Central memory CD8-positive, alpha-beta T cell (primary cell): ENCODE measurements at places on chromosomes 4 and X.

- no peak for DNase-seq
Measured at GRCh38 chr4:186082221-186082620, 13.3 kb downstream of the TLR3 start.

DNA sequence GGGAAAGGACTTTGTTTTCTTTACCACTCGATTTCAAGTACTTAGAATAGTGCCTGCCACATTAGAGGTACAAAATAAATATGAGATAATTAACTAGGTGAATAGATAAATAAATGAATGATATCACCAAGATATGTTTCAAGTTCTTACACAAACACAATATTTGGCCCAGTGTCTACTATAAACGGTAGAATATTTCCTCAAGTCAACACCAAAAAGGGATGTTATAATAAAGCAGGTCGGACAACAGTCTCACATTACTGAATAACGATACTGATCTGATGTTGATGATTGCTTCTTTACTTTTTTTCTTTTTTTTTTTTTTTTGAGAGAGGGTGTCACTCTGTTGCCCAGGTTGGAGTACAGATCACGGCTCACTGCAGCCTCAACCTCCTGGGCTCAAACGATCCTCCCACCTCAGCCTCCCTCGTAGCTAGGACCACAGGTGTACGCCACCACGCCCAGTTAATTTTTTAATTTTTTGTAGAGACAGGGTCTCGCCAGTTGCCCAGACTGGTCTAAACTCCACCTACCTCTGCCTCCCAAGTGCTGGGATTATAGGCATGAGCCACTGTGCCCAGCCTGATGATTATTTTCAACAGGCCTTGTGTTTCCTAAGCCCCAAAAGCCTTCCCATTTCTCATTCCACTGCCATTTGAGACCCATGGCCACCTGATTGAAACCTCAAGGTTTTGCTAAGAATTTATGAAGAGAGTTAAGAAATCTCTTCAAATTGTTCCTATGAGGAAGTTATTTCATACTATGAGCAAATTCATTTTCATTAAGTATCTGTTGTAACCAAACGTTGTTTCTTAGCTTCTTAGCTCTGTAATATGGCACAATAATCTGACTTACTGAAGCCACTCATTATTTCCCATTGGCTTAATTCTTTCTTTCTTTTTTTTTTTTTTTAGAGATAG lies 2.3 kb downstream of the MANBA start:
- DNase-seq = no peak

GRCh38 chr4:1590244-1590643 lies 93.9 kb downstream of the FAM53A start:
- no peak for DNase-seq

DNA sequence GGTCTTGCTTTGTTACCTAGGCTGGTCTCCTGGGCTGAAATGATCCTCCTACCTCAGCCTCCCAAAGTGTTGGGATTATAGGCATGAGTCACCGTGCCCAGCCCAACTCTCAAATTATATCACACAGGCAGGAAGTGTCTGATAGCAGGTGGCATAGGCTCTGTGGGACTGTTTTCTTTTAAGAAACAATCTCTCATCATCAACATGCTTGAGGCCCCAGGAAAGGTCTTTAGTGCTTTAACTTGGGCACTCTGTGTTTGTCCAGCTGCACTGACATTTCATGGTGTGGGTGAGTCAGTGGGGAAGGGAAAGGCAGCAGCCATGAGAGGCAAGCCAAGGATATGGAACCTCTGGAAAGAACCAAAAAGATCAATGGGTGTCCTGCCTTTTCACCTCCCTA lies 88.1 kb upstream of the TSPAN5 start:
- DNase-seq = no peak
